ENCODE measurements at places on chromosomes 3 and 15.

- DNase-seq: peak; percentile 57
These were observed 68.7 kb downstream of the GBE1 start for GRCh38 chr3:81692766-81693165.

DNA sequence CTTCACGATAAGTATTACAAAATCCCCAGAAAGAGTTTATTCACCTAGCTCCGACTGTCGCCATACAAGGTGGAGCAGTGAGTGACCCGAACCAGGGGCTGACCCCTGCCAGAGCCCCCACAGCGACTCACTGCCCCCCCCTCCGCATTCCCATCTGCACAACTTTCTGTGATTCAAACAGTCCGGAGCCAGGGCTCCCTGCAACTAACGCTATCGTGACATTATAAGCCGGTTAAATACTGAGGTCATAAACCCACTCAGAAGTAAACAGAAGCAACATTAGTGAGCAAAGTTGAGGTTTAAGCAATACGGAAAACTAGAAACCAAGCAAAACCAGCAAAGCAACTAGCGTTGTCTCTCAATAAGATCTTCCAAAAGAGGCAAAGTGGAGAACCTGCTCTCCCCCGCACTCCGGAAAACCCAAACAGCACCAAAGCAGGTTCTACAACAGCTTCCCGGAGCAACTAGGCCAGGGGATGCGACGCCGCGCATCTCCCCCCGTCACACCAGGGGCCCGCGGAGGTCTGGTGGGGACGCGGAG, 642 bp downstream of the SCAP start:
- DNase-seq: peak; percentile 38

GRCh38 chr3:115279939-115280338, 132.9 kb upstream of the ZBTB20 start:
- DNase-seq: peak; percentile 71

DNA sequence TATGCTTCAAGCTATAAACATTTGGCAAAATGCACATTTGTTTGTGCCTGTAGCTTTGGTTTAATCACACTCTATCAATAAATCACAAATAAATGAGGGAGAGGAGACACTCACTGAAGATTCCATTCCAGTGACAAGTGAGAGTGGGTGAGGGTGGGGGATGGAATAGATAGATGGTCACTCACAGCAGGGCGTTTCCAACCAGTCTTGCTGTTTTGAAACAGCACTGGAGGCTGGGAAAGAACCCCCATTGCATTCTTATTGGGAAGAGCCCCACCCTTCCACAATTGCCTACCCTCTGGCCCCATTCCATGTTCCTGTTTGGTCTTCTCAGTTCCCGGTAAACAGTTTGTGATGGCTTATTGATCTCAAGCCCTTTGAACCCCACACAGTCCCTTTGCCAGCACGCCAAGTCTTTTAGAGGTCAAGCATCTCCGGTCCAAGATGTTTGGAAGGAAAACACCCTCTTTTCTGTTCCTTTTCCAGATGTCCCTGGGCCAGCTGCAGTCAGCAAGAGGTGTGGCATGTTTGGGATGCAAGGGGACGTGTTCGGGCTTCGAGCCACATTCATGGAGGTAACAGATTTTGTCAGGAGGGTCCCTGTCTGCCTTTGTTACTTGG, 30.7 kb downstream of the LMCD1 start:
- DNase-seq: peak; percentile 94

GRCh38 chr3:24853685-24854490, 359.2 kb upstream of the THRB start:
- DNase-seq: no peak

DNA sequence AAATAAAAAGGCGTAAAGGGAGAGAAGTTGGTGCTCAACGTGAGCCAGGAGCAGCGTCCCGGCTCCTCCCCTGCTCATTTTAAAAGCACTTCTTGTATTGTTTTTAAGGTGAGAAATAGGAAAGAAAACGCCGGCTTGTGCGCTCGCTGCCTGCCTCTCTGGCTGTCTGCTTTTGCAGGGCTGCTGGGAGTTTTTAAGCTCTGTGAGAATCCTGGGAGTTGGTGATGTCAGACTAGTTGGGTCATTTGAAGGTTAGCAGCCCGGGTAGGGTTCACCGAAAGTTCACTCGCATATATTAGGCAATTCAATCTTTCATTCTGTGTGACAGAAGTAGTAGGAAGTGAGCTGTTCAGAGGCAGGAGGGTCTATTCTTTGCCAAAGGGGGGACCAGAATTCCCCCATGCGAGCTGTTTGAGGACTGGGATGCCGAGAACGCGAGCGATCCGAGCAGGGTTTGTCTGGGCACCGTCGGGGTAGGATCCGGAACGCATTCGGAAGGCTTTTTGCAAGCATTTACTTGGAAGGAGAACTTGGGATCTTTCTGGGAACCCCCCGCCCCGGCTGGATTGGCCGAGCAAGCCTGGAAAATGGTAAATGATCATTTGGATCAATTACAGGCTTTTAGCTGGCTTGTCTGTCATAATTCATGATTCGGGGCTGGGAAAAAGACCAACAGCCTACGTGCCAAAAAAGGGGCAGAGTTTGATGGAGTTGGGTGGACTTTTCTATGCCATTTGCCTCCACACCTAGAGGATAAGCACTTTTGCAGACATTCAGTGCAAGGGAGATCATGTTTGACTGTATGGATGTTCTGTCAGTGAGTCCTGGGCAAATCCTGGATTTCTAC, at the start of gene RARB:
Gene RARB, plus strand, starts transcription at position 322 of the 847 bp plus-strand sequence. Its CDS starts 469 bp downstream, at position 791.
- peak; percentile 92 for DNase-seq

GRCh38 chr15:98865397-98866339, 141.9 kb downstream of the PGPEP1L start:
- peak; percentile 80 for DNase-seq

DNA sequence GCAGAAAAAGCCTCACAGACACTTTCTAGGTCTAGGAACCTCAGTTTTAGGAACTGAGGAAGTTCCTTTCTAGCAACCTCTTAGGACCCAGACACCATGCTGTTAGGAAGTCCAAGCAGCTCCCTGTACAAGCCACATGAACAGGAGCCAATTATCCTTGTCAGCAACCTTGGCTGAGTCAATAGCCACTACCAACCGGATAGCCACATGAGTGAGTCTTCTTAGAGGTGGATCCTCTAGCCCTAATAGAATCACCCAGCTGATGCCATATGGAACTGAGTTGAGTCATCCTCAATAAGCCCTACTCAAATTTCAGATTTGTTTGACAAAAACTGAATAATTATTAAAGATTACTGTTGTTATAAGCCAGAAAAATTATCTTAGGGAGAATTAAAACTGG, 256.2 kb downstream of the NLGN1 start:
- DNase-seq: peak; percentile 61

DNA sequence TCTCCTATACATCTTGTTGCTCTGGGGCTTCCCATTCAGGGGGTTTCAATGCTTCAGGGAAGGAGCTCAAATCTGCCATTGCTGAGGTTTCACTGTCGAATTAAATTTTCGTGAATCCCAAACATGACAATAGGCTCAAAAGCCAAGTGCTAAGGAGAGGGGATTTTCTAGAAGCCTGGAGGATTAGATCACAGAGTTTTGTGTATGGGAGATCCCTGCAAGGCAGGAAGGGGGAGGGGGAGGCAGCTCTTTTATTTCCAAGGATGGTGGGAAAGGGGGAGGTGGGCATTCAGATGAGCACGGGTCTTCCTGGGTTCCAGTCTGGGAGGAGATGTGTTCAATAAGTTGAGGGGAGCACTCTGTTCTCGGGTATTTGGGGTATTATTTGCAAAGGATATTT, 69.9 kb upstream of the DLG1 start:
- DNase-seq: no peak

- DNase-seq: peak; percentile 68
These were observed 23.0 kb downstream of the UBP1 start for GRCh38 chr3:33417066-33417673.

- DNase-seq: no peak
These were observed 17.3 kb downstream of the LTF start for GRCh38 chr3:46447228-46447985.

DNA sequence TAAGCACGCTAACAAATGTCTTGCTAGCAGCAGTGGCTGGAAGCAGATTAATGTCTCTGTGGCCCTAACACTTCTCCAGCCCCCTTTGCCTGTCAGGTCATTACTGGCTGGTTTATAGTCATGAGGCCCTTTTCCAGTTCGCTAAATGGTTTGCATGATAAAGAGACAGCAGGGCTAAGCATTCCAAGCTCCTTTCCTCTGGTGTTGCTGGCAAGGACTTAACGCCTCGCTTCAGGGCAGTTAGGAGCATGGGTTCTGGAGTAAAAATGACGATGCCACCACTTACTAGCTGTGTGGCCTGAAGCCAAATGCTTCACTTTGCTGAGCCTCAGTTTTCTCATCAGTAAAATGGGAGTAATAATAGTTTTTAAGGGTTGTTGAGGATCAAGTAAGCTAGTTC, 185.9 kb downstream of the MEGF11 start:
- DNase-seq: no peak

DNA sequence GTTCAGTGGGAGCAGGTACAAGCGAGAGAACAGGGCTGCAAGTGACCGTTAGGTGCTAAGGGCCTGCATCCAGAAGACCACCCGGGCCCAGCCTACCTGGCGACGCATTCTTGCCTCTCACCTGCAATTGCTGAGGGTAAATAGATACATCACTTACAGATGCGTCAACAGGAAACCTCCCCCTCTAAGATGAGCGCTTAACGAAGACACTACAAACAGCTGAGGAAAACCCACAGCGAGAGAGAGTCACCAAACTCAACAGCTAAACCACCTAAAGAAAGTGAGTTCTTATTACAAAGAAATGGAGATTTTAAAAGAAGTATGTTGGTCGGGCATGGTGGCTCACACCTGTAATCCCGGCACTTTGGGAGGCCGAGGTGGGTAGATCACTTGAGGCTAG, 157.9 kb downstream of the CHSY1 start:
- DNase-seq: no peak

- DNase-seq: peak; percentile 35
These were observed 287.2 kb downstream of the CGGBP1 start for GRCh38 chr3:87771337-87772192.

DNA sequence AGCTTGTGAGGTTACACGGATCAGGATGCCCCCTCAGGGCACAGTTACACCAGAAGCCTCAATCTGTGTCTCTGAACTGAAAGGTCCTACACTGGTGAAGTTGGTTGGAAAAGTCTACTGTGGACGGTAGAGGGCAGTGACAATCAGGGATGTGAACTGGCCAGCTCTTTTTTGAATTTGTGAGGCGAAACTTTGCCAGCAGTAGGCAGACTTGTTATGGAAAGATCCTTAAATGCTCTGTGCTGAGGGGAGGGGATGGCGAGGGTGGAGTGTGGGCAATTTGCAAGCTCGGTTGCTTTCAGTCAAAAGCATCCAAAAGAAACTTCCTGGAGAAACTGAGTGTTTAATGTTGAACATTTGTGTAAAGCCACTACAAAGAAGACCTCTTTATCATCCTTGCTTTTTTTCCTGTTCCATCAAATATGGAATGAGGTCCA, 127.4 kb upstream of the ABHD17C start:
- DNase-seq: peak; percentile 86

DNA sequence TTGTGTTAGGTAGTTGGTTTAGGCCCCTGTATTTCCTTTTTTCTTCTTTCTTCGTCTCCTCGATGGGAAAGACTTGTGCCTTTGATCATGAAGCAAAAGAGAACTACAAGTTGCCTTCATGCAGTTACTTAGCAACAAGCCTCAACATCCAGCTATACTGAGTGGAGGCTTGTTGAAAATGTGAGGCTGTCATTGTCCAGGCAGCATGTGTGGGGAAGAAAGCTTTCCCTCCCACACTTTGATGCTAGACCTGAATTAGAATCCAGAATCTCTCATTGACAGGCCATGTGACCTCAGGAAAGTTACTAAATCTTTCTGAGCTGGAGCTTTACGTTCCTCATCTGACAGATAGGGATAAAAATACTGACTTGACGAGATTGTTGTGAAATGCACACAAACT, 23.7 kb downstream of the IFT122 start:
- DNase-seq: no peak

- DNase-seq: no peak
These were observed 9.1 kb upstream of the PPM1L start for GRCh38 chr3:160746976-160747375.

DNA sequence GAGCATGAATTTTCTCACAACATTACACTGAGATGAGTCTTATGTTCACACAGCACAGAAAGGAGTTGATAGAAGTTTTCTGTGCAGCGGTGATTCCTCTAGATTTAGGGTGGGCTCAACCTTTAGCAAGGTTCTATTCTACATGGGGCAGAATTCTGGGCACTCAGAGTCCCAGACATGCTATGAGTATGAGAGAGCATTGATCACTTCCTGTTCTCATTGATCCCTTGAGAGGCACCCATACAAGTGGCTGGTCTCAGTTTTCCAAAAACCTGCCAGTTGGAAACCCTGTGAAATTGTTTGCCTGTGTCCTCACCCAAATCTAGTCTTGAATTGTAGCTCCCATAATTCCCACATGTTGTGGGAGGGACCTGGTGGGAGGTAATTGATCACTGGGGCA, 112.5 kb upstream of the NR2F2 start:
- DNase-seq: no peak

DNA sequence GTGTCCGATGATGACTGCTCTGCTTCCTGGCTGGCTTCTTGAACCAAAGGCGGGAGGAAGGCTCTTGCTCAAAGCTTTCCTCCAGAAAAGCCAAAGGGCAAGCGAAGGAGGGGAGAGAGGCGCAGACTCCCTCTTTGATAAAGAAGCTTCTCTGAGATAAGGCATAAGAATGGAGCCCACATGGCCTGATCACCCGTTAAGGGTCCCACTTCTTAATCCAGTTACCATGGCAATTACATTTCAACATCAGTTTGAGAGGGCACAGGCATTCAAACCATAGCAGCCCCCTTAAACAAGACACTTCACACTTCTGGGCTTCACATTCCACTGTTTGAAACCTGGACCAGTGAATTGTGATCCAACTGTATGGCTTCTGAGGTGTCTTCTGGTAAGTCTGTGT, 8.0 kb downstream of the ABHD17C start:
- no peak for DNase-seq

- no peak for DNase-seq
These were observed 157.6 kb downstream of the ATP10A start for GRCh38 chr15:25705433-25706115.

DNA sequence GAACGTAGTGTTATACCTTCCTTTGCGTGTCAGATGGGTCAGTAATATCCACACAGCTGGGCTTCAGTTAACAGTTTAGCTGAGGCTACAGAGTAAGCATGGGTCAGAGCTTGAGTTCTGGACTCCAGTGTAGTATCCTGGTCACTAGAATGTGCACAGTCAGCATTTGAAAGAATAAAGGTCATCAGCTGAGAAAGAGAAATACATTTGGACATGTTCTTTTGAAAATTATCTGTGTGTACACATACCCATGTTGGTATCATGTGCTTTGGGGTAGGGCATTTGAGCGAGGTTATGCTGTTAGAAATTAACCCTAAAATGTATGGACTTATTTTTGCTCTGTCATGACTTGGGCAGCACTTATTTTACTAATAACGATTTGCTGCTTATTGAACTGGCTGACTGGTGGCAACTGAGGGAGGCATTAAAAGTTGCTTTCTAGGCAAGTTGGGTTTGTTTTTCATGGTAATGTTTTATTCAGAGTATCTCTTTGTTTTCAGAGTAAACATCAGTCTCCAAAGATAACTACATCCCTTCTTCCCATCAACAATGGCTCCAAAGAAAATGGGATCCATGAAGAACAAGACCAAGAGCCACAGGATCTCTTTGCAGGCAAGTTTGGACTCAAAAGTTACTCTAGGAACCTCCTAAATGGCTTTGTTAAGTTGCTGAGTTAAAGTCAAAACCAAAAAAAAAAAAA, 16.4 kb downstream of the SNX1 start:
- no peak for DNase-seq

- no peak for DNase-seq
These were observed 81.7 kb downstream of the OPA1 start for GRCh38 chr3:193674714-193675113.

GRCh38 chr3:133568294-133569014, 5.0 kb upstream of the CDV3 start:
- peak; percentile 97 for DNase-seq

Data from fibroblast of mammary gland (primary cell).